ENCODE measurements at places on chromosomes 5 and 9.

DNA sequence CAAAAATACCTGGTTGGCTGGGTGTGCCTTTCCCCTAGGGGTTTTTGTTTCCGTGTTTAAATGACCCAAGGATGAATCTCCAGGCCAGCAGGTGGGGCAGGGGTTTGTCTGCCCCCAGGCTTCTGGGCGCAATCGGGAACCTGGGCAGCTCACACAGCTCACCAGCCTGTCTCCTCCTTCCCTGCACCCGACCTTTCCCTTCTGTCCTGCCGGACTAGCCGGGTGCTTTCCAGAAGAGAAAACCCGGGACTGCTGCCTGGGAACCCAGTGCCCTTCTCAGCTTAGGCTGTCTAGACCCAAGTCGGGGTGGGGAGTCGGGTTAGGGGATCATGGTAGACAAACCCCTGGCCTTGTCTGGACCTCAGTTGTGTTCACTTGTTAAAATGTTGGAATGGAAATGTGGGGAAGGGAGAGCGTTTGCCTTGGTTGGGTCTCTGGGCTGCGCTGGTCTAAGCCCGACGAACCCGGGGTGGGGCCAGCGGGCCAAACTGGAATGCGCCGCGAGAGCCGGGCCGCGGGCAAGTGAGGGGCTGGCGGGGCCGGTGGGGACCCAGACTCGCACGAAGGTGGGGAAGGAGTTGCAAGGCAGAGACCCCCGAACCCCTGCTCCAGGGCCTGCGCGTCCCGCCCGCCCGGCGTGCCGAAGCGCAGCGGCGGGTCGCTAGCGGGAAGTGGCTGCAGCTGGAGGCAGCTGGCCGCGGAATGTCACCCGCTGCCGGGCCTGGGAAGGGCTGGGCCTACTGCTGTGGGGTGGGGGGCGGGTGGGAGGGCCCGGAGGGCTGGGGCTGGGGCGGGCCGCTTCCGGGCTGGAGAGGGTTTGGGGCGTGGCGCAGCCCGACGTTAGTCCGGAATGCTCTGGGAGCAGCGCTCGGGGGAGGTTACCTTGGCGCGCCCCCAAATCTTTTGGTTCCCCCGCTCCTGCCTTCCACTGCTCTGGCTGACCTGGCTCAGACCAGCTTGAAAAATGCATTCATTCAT is 84.6 kb downstream of the DAB2IP start:
- no peak for DNase-seq

DNA sequence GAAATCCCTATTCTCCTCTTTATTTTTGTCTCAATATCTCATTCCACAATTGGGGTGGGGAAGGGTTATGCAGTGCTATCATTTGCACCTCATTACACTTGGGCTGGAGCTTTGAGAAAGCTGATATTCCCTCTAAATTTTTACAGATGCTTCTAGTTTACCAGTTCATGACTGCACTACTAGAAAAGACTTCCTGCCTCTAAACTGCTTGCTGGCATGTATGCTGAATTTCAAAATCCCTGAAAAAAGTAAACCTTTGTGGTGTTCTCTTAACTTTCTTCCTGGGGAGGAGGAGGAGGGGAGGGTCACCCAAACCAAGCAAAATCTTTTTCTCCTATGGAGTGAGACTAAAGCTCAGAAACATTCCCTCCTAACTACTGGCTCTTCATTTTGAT is 45.1 kb downstream of the BNC2 start:
- no peak for DNase-seq

GRCh38 chr9:86557063-86557766 is 203.0 kb upstream of the TUT7 start:
- DNase-seq = no peak

DNA sequence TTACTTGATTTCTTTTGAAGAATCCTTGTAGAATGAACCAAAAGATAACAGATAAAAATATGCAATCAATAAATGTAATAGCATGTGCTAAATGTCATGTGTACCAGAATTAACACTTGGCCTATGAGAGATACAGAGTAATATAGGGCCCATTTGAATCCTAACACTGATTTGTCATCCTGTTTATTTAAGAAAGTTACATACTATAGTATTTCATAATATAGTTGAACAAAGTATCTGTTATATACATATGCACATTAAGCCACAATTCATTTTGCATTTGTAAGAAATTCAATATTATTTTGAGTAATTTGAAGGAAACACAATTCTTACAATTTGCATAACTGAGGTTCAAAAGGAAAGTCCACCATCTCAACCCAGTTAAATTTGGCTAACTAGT is 389.5 kb downstream of the PDE4D start:
- DNase-seq = no peak

DNA sequence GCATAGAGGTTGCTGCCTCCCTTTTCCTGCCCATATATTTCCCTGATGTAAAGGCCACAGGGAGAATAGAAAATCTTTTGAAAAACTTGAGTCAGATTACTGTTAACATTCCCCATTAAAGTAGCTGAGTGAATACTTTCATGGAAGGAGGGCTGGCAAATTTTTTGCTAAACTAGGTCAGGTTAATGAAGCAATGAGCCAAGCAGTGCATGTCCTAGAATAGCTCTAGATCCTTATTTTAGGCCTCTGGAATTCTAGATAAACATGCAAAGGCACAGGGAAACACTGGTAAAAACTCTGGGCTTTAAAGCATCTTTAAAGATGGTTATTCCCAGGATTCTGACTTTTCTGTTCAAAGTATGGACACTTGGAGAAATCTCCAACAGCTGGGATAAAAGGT is 27.9 kb downstream of the TTC1 start:
- no peak for DNase-seq

GRCh38 chr9:120917929-120918762 is 8.4 kb downstream of the TRAF1 start:
- DNase-seq = no peak
